ENCODE measurements at places on chromosomes 3 and 15. TPM values are rescaled to one million over a fixed set of nuclear protein-coding genes. Genes with fewer than 3 reads are reported as not detected.

The MKRN2OS gene
- total RNA-seq: not detected

The SAMMSON gene
- not detected for total RNA-seq

The CTXN2 gene
- total RNA-seq: 0.05 TPM

The CPN2 gene
- total RNA-seq: not detected

The AADACL2 gene
- not detected for total RNA-seq

The UMPS gene
- total RNA-seq: 48.1 TPM

The FILIP1L gene
- total RNA-seq: 0.03 TPM

The ROBO2 gene
- not detected for total RNA-seq

The PPP2R3A gene
- total RNA-seq: 3.3 TPM

The FAM240A gene
- total RNA-seq: not detected

The SH2D7 gene
- not detected for total RNA-seq

The WDR49 gene
- total RNA-seq: not detected

The LAMB2 gene
- total RNA-seq: 109 TPM

Data from A549 treated with CORT108297 at 1 μM for 4 hours (cell line).